ENCODE measurements at places on chromosomes 12 and 14.

GRCh38 chr14:52312931-52313355 lies 1.2 kb upstream of the PTGER2 start:
- no peak for DNase-seq

GRCh38 chr14:99805757-99806439 lies 12.7 kb downstream of the EML1 start:
- DNase-seq = no peak

DNA sequence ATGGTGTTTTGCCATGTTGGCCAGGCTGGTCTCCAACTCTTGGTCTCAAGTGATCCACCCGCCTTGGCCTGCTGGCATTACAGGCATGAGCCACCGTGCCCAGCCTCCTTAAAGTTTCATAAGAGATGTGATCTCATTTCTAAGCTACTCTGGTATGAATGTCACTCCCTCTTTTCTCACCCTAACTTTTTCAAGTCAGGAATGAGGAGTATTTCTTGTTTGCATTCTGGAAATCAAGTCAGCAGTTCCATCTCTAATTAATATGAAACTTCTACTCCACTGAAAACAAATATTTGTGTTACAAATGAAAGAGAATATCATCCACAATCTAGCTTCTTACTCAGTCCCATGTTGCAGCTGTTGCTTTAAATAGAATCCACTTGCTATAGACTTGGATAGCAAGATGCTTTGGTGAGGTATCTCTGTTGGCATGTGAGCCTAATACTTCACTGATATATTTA lies 61.3 kb downstream of the ARF6 start:
- DNase-seq = no peak

DNA sequence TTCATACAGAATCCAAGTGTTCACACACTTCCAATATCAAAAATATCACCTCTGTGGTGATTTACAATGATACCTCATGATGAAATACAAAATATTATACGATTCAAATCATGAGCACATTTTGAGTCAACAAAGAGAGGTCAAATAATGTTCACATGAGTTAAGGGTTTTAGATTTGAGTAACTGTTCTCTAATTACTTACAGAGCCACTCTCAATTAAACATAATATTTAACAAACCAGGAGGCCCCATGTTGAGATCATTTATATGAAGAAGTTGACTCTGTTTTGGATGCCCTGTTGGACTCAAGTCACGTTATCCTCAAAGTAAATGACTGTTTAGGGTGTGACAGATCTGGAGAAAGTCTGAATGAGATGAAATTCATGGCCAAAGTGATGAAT lies 53.5 kb downstream of the NUAK1 start:
- DNase-seq = no peak

DNA sequence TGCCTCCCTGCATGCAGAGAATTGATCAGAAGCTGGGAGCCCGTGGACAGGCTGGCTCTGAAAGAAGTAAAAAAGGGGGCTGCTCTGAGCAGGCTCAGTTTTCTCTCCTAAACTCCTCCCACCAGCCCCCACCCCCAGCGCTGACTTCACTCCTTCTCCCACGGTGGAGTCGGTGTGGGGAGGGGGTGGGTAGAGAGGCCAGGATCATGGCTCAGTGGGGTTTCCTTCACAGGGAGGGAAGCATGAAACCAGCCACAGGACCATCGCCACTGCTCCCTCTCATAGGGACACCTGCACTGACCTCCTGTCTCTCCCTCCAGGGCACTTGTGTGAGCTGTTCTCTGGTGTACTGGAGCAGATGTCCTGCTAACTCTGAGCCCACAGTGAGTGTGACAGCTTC lies 78.9 kb downstream of the STAB2 start:
- DNase-seq = no peak

Measured in NCI-H1092 (cell line).